Urothelium cell line (cell line): ENCODE measurements at places on chromosomes 11 and 22.

DNA sequence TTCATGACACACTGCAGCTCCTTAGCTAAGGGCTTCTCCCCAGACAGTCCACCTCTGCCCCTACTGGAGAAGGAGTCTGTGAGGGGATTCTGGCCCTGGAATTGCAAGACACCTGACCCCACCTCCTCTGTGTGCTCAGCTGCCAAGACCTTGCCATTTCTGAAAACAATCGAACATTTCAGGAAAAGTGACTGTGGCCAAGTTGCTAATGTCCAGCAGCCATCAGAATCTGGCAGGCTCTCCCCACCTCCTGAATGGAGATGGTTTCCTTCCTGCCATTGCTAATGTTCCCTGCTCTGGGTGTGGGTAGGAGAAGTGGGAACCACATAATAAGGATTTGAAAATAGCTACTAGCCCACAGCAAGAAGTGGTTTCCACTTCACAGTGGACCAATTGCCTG, 127.2 kb upstream of the ALX4 start:
- DNase-seq, result no peak

DNA sequence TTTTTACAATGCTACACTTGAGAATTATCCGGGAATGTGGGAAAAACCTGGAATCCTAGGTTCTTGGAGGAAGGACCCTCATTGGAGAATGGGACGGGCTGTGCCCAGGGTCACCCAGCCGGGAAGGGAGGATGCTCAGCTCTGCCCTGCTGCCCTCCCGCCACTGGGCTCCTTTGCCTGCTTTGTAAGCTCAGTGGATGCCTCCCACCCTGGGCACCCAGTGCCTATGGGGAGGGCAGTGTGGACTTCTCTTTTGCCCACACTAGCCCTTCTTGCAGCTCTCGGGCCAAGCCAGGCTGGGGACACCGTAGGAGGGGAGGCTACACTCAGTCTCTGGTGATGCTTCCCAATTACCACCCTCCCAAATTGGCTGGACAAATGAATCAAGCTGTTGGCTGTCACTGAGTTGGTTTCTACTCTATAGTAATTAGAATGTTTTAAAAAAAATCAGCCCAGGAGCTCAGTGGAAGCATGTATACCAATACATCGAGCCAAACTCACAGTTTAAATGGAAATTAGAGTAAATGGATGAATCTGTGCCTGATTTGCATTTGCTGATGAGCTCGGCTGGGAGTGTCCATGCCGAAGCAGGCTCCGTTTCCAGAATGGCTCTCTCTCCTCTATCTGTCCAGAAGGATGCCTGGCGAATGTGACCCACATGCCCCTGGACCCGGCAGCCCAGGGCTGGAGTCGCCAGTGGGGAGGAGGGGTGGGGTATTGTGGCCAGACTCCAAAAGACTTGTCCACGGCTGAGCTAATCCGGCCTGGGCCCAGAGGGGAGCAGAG, 317.0 kb downstream of the CTTN start:
- DNase-seq, result no peak

GRCh38 chr11:132772703-132773545, 759.4 kb downstream of the OPCML start:
- DNase-seq, result no peak

DNA sequence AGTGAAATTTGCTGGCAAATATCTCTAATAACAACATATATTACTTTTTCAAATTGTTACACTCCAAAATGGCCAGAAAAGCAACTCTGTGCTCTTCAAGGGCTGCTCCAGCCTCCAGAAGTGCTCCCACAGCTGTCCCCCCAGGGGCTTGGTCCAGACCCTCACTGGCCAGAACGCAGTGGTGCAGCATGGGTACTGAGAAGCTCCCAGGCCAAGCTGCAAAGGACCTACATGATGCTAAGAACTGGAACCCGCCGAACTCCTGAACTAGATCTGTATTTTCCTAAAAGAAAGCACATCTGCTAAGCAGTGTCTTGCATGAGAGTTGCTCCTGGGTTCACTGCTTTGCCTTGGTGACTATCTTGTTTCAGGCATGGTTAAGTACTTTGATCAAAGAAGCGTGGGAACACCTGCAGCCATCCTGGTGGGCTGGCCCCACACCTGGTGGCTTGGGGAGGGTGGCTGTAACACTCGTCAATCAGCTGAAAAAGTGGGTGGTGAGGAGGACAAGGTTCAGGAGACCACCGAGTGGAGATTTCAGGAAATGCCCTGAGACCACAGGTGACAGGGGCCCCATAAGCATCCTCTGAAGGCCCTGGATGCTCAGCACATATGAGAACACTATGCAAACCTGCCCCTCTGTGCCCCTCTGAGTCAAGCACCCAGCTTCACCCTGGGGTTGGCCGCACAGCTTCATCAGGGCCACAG, 72.7 kb upstream of the PITPNB start:
- DNase-seq, result no peak

DNA sequence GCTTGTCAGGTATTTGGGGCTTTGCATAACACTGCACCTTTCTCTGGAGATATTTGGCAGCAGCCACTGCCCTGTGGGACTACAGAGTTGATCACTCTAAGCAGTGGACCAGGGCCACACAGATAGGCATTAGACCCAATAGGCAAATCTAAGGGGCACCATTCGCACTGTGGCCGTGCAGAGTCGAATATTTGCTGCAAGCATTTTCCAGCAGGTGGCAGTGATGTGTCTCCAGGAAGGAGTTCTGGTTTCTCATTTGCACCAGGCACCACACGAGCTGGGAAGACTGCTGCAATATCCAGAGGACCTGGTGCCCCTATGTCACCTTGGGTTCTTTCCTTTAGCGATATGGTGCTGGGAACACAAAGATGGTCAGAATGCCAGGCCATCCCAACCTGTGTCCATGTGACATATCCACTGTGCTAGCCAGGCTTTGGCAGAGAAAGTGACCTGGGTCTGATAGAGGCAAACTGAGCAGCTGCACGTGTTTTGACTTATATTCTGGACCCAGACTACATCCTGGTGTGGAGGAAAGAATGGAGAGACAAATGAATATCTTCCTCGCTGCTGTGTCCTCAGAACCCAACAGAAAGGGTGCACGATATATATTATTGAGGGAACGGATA, 318.7 kb downstream of the BUD13 start:
- DNase-seq, result peak; percentile 40

DNA sequence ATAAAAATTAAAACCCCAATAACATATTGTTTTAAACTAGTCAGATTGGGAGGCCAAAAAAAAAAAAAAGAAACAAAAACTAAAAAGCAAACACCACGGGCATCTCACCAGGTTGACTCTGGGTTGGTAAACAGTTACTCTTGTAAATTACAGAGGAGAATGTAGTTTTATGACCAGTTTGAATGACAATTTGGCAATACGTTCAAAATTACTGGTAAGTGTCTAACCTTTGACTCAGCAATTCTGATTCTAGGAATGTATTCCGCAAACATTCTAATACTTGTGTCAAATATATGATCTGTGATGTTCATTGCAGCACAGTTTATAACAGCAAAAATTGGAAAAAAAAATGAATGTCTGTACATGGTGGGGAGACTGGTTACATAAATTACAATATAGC, 1376.0 kb downstream of the TBC1D22A start:
- no peak for DNase-seq

GRCh38 chr22:30017375-30018223, 62.7 kb upstream of the HORMAD2 start:
- DNase-seq, result no peak

- no peak for DNase-seq
These were observed 271.3 kb downstream of the SBF2 start for GRCh38 chr11:10022764-10023163.

DNA sequence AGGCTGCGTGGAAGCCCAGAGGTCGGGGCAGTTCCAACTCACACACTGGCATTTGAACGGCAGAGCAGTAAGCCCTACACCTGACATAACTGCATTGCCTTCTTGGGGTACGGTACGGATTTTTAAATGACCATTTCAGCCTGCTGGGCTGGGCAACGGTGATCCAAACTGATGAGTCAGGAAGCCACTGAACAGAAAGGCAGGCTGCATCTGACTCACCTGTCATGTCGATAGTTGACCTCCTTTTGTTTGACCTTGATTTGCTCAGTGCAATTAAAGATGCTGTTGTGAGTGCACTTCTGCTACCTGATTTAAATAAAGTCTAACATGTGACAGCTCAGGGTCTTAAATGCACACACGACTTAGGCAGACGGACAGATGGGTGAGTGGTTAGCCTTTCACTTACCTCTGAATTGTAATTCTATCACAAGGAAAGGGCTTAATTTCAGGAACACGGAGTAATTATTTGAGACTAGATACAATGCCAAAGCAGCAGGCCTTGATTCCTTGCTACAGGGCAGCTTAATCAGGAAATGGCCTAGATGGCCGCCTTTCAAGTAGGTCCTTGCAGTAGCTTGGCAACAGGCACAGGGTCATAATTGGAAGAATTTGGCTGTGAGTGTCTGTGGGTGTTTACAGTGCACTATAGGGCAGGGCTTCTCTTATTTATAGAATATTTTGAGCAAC, 52.2 kb downstream of the BMAL1 start:
- peak; percentile 52 for DNase-seq

DNA sequence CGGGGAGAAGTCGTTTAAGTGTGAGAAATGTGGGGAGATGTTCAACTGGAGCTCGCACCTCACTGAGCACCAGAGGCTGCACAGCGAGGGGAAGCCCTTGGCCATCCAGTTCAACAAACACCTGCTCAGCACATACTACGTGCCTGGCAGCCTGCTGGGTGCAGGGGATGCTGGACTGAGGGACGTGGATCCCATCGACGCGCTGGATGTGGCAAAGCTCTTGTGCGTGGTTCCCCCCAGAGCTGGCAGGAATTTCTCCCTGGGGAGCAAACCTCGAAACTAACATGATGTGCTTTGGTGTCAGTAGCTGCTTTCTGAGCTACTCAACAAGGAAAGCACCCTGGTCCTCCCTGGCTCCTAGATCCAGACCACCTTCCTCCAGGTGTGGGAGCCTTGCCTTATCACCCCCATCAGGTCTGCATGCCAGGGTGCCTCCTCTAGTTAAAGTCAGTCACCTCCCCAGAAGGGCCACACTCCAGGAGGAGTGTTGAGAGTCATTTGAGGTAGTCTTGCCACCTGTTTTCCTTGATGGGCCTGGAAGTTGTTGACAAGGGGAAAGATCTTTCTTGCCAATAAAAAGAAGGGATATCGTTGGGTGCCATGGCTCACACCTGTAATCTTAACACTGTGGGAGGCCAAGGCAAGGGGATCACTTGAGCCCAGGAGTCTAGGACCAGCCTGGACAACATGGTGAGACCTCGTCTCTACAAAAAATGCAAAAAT, 12.9 kb downstream of the ZNF74 start:
- DNase-seq, result no peak

- no peak for DNase-seq
These were observed 1.4 kb downstream of the TMEM9B start for GRCh38 chr11:8962841-8963240.

- DNase-seq, result no peak
These were observed 53.1 kb downstream of the APOL3 start for GRCh38 chr22:36107436-36107835.

DNA sequence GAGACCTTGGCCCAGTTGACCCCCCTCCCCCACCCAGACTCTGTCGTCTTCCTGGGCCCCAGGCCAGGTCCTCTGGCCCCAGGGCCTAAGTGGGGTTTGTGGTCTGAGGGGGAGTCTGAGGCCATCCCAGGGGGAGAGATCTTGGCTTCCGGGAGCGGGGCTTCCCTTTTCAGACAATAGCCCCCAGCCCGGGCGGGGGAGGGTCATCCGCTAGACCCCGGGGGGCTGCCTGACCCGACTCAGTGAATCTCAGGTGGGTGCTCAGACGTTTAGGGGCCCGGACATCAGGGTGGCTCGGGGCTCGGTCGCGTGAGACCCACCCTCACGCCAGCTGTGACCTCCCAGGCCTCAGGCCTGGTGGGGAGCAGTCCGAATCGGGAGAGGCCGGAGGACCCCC, 609 bp downstream of the MAPK11 start:
- DNase-seq, result no peak

DNA sequence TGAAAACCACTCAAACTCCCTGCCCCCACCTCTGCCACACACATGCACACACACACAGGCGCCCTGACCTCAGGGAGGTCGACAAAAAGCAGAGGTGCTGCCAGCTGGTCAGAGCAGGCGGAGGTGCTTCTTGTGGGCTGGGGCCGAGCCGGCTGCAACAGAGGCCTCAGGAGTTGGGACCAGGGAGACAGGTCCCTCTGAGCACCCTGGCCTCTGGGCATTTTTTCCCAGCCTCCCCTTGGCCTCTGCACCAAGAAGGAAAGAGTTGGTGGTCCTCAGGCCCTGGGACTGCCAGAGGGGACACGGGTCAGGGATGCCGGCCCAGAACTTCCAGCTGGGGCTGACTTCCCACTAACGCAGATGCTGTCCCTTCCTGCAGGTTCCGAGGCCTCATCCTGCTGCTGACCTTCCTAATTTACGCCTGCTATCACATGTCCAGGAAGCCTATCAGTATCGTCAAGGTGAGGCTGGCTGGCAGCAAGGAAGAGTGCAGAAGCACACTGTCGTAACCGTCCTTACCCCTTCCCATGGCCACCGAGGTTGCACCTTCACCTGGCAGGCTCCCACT, 13.4 kb downstream of the SLC37A2 start:
- DNase-seq, result no peak

GRCh38 chr11:117144477-117145392, 648 bp downstream of the PAFAH1B2 start:
- peak; percentile 56 for DNase-seq

- DNase-seq, result no peak
These were observed 7.8 kb upstream of the RPS6KA4 start for GRCh38 chr11:64351136-64351631.

DNA sequence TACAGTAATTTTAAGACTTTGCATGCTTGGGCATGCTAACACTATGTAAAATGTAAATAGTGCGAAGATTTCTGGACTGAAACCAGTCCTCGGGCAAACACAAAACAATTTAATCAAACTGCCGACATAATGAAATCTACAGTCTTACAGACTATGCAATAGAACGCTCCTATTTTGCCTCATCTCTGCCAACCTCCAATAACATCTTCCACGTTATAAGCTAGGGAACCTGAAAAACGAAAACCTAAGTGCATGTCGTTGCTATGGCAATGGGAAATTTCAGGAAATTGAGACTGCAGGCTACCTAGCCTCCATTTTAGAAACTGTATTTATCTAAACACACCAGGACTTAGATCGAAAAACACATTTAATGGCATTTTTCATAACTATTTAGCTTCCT, 1.1 kb downstream of the CSTF3 start:
- no peak for DNase-seq

GRCh38 chr11:57527056-57527631, 3.4 kb downstream of the TIMM10 start:
- peak; percentile 46 for DNase-seq

DNA sequence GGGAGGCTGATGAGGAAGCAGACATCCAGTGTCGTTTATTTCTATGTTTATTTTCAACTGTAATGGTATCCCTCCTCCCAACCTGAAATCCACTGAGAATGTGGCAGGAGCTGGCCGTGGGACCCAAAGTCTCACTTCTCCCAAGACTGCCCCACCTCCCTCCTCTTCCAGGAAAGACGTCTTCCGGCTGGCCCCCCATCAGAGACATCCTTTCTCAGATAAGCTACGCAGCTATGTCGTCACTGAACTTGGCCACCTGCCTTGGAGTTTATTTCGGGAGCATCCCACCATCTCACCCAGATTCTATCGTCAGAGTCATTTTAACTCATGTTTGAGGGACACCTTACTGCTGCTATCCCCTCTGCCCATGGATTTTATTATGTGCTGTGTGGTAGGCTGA, 13.9 kb downstream of the TMEM184B start:
- no peak for DNase-seq
